Activated T-cell treated with anti-CD3 and anti-CD28 coated beads, Interleukin-2, amount 50 U/mL, for 72 hours (primary cell): ENCODE measurements at places on chromosomes 12 and 14. TPM values are rescaled to one million over a fixed set of nuclear protein-coding genes. Genes with fewer than 3 reads are reported as not detected.

TAS2R9 gene
- total RNA-seq: not detected

SPTB gene
- 0.70 TPM for total RNA-seq

THAP2 gene
- 13.8 TPM for total RNA-seq

KRT74 gene
- total RNA-seq: not detected

TNFRSF1A gene
- total RNA-seq: 52.1 TPM

FOXM1 gene
- 109 TPM for total RNA-seq

- DNase-seq: no peak
- no peaks in the 10 kb centered on the region for H3K4me1 ChIP-seq
- no peak overlapping the region for H3K27ac ChIP-seq
- peaks cover 2% of the 10 kb centered on the region for H3K36me3 ChIP-seq
- no peak overlapping the region for H3K4me3 ChIP-seq
Measured at GRCh38 chr12:124334976-124335375, 40.1 kb downstream of the RFLNA start.

GRCh38 chr14:104494483-104494882 lies 85.1 kb upstream of the C14orf180 start:
- no peak overlapping the region for H3K4me3 ChIP-seq
- no peaks in the 10 kb centered on the region for H3K36me3 ChIP-seq
- H3K27ac ChIP-seq: no peak overlapping the region
- H3K27me3 ChIP-seq: no peaks in the 10 kb centered on the region
- DNase-seq: no peak

DNA sequence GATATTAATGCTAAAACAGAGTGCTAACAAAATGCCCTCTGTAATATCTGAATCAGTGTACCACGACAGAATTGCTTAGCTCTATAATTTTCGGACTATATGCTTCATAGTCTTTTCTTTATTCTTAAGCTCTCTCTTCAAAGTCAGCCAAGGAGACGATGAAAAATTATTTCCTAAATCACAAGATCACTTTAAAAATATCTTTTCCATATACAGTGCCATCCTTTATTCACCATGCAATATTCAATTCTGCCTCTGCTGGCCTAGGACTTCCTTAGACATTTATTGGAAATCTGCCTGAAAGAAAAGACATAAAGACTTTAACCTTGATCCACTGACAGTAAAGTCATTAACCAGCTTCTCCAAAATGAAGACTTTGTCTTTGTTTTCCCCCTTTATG lies 238.9 kb upstream of the BTG1 start:
- no peak overlapping the region for H3K4me3 ChIP-seq
- no peaks in the 10 kb centered on the region for H3K27me3 ChIP-seq
- no peaks in the 10 kb centered on the region for H3K36me3 ChIP-seq
- peaks cover 25% of the 10 kb centered on the region for H3K4me1 ChIP-seq

- no peaks in the 10 kb centered on the region for H3K36me3 ChIP-seq
- DNase-seq: no peak
- peaks cover 23% of the 10 kb centered on the region for H3K4me1 ChIP-seq
- H3K27ac ChIP-seq: no peak overlapping the region
- peak overlapping the region; percentile 99 for H3K4me3 ChIP-seq
Measured at GRCh38 chr12:15787778-15788177, 1.4 kb downstream of the EPS8 start.

GRCh38 chr14:68694516-68695235 lies 98.2 kb downstream of the ZFP36L1 start:
- H3K27me3 ChIP-seq: no peaks in the 10 kb centered on the region
- DNase-seq: no peak
- no peak overlapping the region for H3K27ac ChIP-seq
- H3K4me3 ChIP-seq: no peak overlapping the region

GRCh38 chr14:53010193-53011040 lies 59.6 kb upstream of the FERMT2 start:
- no peaks in the 10 kb centered on the region for H3K4me1 ChIP-seq
- no peak overlapping the region for H3K27ac ChIP-seq
- no peak for DNase-seq
- H3K4me3 ChIP-seq: no peak overlapping the region
- H3K27me3 ChIP-seq: peaks cover 8% of the 10 kb centered on the region
